ENCODE measurements at places on chromosomes 12 and 14. TPM values are rescaled to one million over a fixed set of nuclear protein-coding genes. Genes with fewer than 3 reads are reported as not detected.

CRIP1 gene
- 34.9 TPM for polyA plus RNA-seq

GPRC5D gene
- 0.72 TPM for polyA plus RNA-seq

DNA sequence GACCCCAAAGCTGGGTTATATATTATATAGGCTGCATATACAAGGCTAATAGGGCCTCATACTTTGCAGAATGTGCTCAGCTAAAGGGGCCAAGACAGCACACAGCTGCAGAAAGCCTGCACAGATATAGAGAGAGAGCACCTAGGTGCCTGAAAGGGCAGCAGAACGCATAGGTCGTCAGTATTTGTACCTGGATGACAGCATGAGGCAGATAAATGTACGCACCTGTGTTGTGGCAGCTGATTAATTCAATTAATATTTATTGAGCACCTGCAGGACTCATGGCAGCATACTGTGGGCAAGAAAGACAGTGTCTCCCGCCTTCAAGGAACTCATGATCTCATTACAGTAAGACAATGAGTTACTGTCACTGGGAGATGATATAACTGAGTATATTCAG, 33.4 kb downstream of the SPTB start:
- DNase-seq = no peak

DNA sequence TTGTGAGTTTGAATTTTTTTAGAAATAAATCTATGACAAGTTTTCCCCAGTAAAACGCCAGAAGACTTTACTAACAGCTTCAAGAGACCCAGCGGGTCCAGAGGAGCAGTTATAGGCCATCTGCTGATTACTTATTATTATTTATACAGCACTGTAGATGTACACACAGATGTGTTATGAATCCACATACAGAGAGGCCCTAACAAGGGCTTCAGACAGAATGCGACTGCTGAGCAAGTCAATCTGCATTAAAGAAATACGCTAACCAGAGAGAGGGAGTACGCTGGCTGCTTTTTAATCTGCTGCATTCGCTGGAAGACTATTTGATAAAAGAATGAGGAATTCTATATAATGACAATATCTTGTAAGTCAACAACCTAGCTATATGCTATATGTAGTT, 32.5 kb downstream of the ATF7 start:
- DNase-seq = no peak

GRCh38 chr12:47383942-47384341, 304.2 kb upstream of the AMIGO2 start:
- DNase-seq = no peak

Data from left renal cortex interstitium (tissue), 4 donors.